ENCODE measurements at places on chromosomes 5 and 9. TPM values are rescaled to one million over a fixed set of nuclear protein-coding genes. Genes with fewer than 3 reads are reported as not detected.

- no peak for DNase-seq
- H3K27ac ChIP-seq: no peak overlapping the region
- H3K27me3 ChIP-seq: no peaks in the 10 kb centered on the region
These were observed 31.7 kb upstream of the MSH3 start for GRCh38 chr5:80622756-80623155.

DNA sequence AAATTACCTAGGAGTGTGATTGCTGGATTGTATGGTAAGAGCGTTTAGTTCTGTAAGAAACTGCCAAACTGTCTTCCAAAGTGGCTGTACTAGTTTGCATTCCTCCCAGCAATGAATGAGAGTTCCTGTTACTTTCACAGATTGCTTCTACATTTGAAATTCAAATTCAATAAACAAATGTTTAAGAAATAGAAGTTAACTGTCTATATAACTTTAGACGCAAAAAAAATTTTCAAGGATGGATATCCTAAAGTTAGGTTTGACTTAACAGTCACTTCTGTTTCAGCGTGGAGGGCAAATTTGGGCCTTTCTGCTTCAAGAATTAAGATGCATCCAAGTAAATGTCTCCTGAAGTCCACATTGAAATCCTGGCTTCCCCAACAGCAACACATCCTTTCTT is 445.6 kb downstream of the TAF11L14 start:
- H3K36me3 ChIP-seq: no peaks in the 10 kb centered on the region
- H3K27me3 ChIP-seq: no peaks in the 10 kb centered on the region
- H3K27ac ChIP-seq: no peak overlapping the region
- H3K4me1 ChIP-seq: no peaks in the 10 kb centered on the region

GRCh38 chr5:102018690-102019089 is 277.4 kb downstream of the SLCO4C1 start:
- no peak overlapping the region for H3K27ac ChIP-seq
- no peaks in the 10 kb centered on the region for H3K27me3 ChIP-seq
- DNase-seq: no peak
- H3K4me3 ChIP-seq: no peak overlapping the region
- H3K36me3 ChIP-seq: no peaks in the 10 kb centered on the region

DNA sequence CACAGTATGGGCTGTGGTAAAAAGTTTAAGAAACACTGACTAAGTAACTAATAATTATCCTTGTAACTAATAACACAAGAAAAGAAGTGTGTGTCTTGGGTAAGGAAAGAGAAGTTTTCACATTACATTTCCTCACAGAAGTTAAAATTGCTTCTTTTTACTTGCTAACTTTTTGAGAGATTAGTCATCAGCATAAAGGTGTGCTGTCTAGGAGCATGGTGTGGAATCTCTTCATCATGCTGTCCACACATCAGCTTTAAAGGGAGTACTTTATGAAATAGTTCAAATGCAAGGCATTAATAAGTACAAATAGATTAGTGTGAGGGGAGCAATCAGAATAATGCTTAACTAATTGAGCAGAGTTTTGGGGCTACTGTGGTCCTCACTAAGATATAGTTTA is 29.8 kb downstream of the WDR36 start:
- no peak overlapping the region for H3K27ac ChIP-seq
- H3K4me3 ChIP-seq: no peak overlapping the region

DNA sequence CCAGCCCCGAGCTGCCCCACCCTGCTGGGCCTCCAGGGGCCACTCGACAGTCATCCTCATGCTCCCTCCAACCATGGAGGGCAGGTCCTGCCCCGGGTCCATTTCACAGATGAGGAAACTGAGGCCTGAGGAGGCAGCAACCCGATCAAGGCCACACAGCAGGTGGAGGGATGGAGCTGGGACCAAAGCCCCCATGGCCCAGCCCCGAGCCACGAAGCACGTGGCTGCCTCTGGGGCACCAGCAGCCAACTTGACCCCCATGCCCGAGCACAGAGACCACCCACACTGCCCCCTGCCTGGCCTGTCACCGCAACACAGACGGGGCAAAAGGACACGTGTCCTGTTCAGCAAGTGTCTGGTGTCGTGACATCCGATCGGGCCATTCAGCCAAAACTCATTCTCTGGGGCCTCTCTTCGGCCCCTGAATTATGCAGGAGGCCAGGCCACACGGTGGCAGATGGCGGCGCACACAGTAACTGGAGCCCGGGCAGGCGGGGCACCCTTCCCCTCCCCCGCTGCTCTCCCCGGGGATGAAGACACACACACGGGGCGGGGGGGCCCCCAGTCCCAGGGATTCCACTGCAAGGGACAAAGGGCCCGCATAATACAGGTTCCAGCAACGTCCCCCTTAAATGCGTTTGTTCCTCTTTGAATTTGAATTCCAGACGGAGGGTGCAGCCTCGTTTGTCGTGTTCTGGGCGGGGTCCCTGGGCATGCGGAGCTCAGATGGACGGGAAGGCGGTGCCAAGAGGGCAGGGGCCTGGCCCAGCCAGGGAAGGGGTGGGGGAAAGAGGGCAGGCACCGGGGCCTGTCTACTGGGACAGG is 29.4 kb upstream of the TMEM250 start:
- H3K4me3 ChIP-seq: no peak overlapping the region
- H3K27ac ChIP-seq: no peak overlapping the region
- H3K4me1 ChIP-seq: no peaks in the 10 kb centered on the region
- no peaks in the 10 kb centered on the region for H3K27me3 ChIP-seq
- DNase-seq: no peak

SLC45A2 gene
- polyA plus RNA-seq: not detected

DNLZ gene
- polyA plus RNA-seq: 57.2 TPM

LRRC14B gene
- not detected for polyA plus RNA-seq

CEP120 gene
- polyA plus RNA-seq: 15.8 TPM

All from naive B cell (primary cell).